NCI-H2029 (cell line): ENCODE measurements at places on chromosomes 5 and 9.

DNA sequence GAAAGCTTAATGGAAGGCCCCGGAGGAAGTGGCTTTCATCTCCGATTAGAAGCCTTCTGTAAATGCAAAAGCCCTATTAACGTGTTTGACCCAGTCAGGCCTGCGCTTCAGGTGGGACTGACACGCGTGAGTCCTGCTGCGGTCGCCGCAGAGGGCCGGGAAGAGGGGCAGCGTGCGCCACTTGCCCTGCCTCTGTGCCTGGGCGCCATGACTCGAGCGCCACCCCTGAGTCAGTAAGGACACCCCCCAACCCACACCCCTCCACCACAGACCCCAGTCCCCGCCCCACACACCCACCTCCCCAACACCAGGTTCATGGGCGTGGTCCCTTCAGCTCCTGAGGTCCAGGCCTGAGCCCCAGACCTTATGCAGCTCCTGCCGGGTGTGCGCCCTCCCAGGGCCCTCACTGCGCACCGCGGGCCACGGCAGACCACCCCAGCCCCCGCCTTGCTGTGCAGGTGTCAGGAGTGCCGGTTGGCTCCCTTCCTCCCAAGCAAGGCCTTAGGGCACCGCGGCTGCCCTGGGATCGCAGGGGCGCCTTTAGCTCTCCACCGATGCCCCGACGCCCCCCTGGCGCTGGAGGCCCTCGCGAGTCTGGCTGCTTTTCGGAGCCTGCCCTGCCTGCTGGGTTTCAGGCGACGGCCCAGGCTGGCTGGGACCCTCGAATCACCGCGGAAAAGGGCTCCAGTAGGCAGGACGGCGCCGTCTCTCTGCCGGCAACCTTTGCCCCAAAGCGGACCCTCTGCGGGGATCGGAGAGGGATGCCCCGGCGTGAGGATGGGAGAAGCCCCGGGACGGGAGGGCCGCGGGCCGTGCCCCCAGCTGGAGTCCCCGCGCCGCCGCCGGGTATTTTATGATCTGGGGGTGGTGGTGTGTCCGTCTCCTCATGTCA lies 625 bp upstream of the OLFM1 start:
- DNase-seq: no peak

DNA sequence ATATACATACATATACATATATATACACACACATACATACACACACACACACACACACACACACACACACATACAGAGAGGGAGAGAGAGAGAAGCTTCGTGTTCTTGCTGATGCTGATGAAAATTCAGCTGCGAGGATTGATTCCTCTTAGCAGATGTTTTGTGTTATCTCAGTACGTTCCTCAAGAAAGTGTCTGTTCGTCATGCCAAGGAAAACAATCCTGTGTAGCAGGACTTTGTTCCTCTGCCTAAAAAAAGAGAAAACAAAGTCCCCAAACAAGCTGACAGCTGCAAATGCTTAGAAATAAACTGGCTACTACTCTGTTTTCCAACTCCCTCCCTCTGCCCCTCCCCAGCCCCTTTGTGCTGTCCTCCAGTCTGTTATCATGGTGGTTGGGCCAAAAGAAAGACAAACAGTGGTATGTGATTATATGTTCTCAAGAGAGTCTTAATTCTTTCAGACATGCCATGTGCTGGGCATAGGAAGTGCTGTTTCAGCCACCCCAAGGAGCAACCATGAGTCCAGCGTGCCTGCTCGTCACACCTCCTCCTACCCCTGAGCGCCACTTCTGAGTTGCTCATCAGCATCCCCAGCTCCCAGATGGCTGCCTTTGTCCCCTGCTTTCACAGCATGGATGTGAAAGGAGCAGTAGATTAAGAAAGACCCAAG lies 71.5 kb upstream of the EQTN start:
- no peak for DNase-seq

- no peak for DNase-seq
Observed at GRCh38 chr5:13740471-13740870, 204.0 kb downstream of the DNAH5 start.

- no peak for DNase-seq
Observed at GRCh38 chr9:106587042-106587441, 275.9 kb upstream of the ZNF462 start.

DNA sequence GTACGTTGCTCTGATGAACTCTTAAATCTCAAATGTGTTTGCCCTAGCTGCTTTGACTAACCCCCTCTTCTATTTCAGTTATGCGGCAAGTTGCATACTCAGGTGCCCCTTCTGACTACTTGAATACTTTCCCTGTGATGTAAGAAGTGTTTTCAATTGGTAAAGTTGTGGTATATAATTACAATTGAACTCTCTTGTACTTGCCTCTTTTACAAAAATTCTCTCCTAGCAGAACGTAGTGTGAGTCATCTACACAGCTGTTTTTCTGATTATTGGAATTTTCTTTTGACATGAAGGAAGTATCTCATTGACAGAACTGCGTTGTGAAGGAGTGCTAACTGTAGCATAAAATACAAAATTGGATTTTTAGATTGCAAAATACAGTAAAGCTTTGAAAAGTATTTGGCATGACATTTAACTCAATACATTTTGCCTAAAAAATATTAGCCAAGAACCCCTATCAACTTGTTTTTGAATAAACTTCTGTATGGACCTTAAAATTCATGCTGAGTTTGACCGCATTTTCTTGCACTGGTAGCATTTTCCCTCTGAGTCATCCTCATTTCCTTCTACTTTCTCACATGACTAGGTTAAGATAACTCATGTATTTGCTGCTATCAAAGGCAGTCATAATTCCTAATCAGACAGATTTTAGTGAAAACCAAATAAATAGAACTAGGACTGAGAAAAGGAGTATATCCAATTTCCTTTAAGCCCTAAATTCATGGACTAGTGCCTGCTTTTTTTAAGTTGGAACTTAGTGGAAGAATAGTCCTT lies 6.3 kb downstream of the CRHBP start:
- DNase-seq: no peak

- DNase-seq: no peak
Observed at GRCh38 chr9:85151162-85151561, 481.6 kb downstream of the NTRK2 start.

GRCh38 chr5:80978772-80979317 lies 18.7 kb downstream of the RASGRF2 start:
- DNase-seq: no peak
